HCT116 (cell line): ENCODE measurements at places on chromosomes 13 and 19. TPM values are rescaled to one million over a fixed set of nuclear protein-coding genes. Genes with fewer than 3 reads are reported as not detected.

Gene USHBP1
- 0.15 TPM for total RNA-seq

Gene NKPD1
- total RNA-seq, result 0.64 TPM

Gene BEST2
- 0.10 TPM for total RNA-seq

Gene COLGALT1
- 86.0 TPM for total RNA-seq

Gene METTL21C
- not detected for total RNA-seq

Gene SLC1A6
- total RNA-seq, result not detected

Gene ZNF225
- 2.8 TPM for total RNA-seq

Gene TINCR
- 6.1 TPM for total RNA-seq

Gene BSPH1
- not detected for total RNA-seq

Gene KLK6
- 40.5 TPM for total RNA-seq
